GM23248 (cell line): ENCODE measurements at places on chromosomes 5 and 9.

GRCh38 chr5:53956632-53957031 lies 353.7 kb downstream of the ARL15 start:
- DNase-seq = no peak

- DNase-seq = no peak
Observed at GRCh38 chr5:135713161-135713915, 121.1 kb upstream of the SLC25A48 start.

DNA sequence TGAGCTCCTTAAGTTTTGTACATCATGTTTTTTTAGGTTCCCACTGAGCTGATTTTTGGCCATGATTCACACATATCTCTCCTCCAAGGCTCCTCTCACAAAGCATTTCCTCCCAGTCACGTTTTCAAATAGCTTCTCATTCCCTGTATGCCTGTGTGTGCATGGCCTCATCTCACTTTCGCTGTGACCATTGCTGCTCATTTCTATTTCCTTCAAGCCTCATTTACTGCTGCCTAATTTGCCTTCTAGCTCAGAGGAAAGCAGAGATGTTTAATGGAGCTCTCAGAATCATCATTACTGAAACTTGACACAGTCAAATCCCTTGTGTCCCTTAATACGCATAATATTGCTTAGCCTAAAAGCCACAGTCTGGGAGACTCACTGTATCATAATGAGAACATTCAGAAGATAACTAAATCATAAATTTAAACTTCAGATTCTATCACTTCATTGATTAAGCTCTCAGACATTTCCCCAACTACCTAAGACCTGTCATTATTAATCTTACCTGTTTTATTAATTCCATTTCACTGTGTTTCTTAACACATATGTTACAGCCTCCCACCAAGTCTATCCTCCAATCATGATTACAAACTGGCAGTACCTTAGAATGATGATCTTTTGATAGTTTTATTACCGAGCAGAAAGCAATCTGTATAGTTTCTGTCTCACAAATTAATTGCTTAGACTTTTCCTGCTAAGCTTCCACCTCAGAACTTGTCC lies 278.3 kb upstream of the PTGER4 start:
- DNase-seq = peak; percentile 13

- peak; percentile 77 for DNase-seq
Observed at GRCh38 chr5:124649491-124650146, 96.8 kb downstream of the ZNF608 start.

DNA sequence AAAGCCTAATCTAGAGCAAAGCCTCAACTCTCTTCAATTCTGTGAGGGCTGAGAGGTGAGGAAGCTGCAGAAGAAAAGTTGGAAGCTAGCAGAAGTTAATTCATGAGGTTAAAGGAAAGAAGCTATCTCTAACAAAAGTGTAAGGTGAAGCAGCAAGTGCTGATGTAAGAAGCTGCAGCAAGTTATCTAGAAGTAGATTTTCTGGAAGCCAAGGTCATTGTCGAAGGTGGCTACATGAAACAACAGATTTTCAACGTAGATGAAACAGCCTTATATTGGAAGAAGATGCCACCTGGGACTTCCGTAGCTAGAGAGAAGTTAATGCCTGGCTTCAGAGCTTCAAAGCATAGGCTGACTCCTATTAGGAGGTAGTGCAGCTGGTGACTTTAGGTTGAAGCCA lies 42.0 kb downstream of the SREK1 start:
- DNase-seq = no peak

DNA sequence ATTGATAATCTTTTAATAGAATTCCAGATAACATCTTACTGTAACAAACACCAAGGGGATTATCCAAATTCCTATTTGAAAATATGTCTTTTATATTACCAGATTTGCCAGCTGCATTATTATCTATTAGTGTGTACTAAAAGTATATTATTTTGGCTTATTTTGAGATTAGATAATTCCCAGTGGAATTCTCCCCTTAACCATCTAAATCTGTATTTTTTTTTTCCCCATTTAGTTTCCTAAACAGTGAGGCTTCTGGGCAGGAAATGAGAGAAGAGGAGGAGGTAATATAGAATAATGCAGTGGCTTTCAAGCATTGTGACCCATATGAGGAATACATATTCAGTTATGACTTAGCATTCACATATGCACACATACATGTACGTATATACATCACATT lies 53.5 kb upstream of the ABL1 start:
- peak; percentile 30 for DNase-seq
